ENCODE measurements at places on chromosomes 6 and 20.

- DNase-seq: no peak
Observed at GRCh38 chr20:57056651-57057050, 209.8 kb downstream of the BMP7 start.

DNA sequence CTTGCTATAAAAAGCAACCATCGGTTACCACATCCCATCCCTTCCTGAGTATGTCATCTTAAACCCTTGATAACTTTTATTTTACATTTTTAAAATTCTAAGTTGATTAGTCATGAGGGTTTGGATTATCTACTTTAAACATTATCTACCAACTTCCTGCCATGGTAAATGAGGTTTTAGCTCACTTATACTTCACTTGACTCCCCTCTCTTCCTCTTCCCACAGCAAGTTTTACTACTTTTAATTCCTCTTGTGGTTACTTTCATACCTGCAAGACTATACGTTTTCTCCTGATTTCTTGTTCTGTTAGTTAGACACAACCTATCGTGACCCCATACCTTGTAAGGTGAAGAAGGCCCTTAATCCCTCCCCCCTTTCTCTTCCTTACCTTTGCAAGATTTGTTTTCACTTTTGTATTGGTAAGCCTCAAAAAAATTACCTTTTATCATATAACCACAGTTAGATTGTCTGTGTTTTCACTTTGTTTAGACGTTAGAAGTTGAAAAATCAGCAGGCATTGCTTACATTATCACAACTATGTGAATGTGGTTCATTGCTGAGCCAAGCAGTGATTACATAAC is 60.1 kb upstream of the OGFRL1 start:
- no peak for DNase-seq

DNA sequence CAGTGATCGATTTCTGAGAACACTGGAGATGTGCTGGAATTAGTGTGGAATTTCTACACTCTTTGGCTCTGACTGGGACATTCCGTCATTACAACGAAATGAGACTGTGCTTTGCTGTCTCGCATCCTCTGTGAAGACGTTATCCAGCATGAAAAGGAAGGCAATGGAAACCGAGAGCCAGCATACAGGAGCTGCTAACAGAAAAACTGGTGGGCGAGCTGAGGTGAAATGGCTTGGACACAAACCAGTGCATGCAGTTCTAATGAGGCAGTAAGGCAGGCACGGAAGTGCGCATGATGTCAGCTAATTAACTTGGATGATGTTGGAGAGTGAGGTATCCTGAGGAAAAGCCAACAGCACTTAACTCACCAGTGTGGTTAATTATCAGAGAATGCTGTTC is 202.8 kb upstream of the AGPAT4 start:
- DNase-seq: no peak

GRCh38 chr20:10339609-10340008 is 94.4 kb downstream of the MKKS start:
- DNase-seq: no peak

GRCh38 chr6:101396548-101397173 is 3.2 kb downstream of the GRIK2 start:
- DNase-seq: peak; percentile 61

DNA sequence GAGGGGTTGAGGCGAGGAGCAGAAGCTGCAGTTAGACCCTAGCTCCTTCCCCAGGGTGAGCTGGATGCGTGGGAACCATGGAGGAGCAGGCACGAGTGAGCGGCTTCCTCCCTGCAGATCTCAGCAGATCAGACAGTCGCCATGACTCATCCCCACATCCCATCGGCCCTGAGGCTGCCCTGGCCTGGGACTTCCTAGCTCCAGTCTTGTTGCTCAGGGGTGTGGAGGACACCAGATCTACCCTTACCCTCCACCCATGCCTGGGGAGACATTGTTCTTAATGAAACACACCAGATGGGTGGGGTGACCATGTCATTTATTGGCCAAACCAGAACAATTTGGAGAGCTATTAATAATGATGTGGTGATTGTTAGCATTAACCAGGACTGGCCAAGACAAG is 36.3 kb upstream of the TGM2 start:
- DNase-seq: no peak

DNA sequence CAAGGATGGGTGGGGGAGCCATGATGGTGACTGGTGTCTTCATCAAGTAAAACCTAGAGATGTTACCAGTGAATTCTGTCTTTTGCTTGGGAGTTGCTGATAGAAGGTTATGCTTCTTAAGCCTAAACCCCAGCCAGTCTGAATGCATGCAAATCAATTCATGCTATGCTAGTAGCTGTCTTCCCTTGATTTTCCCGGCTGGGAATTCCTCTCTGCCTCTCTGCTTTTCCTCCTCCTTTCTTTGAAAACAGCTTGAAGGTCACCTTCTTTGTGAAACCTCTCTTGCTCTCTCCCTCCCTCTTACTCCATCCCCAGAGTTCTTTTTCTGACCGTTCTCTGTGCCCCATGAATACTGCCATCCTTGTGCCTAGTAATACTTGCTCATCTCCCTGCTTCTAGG is 58.9 kb downstream of the TMEM200A start:
- no peak for DNase-seq

GRCh38 chr6:37050045-37050853 is 44.8 kb downstream of the FGD2 start:
- DNase-seq: no peak

DNA sequence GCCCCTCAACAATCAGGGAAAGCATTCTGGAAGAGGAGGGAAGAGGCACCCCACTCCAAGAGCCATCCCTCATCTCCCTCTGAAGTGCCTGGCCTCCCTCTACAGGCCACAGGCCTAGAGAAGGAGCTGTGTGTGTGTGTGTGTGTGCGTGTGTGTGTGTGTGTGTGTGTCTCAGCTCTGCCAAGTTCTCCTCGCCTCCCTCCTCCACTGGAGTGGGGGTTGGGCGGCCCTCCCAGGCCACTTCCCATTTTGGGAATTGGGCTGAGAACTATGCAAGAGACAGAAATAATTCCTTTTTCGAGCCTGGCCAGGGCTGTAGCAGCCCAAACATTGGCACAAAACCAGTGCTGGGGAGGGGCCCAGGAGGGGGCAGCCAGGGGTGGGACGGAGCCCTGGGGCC is 35.7 kb downstream of the KCNB1 start:
- DNase-seq: no peak

DNA sequence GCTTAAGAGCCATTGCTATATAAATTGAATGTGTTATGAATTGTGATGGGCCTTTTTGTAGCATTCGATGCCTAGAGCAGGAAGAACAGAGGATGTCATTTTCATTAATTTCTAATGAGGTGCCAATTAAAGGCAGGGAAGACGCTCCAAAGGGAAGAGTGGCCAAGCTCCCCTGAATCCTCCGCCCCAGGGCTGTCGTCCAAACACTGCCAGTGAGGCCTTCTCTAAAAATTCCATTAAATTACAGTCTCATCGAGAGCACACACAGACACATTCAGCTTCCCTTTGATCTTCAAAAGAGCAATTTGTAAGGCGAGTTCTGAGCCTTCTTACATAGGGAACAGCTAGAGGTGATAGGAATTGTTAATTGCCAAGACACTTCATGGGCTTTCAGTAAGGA is 300.0 kb downstream of the ZFAND3 start:
- DNase-seq: no peak

DNA sequence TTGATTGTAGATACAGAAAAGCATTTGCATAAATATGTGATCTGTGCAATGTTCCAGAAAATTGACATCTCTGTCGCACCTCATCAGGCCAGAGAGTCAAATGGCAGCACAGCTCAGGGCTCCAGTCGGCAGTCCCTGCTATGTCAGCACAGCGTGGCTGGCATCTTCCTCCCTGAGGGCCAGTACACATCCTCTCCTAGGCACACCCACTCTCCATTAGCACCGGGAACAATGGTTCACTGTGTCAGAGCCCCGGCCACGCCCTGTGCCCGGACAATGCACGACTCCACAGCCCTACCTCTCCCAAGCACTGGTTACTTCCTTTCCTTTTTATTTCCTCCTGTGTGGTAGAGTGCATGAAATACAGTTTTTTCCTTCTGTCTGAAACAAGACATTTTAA is 114.9 kb downstream of the FOXC1 start:
- peak; percentile 77 for DNase-seq

GRCh38 chr20:14928083-14928482 is 590.7 kb upstream of the FLRT3 start:
- no peak for DNase-seq

DNA sequence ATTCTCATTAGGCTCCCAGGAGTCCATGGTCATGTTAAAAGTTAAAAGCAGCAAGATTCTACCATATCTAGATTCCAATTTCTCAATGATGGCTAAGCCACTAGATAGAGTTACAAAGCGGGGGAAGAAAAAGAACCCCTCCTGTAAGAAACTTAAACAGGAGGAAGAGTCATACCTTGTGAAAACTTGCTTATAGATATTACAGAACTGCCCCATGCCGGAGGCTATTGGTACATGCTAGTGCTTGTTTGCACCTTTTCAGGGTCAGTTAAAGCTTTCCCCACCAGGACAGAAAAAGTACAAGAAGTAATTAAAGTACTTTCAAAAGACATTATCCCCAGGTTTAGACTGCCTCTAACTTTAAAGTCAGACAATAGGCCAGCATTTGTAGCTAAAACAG is 15.5 kb upstream of the GSTA3 start:
- no peak for DNase-seq

DNA sequence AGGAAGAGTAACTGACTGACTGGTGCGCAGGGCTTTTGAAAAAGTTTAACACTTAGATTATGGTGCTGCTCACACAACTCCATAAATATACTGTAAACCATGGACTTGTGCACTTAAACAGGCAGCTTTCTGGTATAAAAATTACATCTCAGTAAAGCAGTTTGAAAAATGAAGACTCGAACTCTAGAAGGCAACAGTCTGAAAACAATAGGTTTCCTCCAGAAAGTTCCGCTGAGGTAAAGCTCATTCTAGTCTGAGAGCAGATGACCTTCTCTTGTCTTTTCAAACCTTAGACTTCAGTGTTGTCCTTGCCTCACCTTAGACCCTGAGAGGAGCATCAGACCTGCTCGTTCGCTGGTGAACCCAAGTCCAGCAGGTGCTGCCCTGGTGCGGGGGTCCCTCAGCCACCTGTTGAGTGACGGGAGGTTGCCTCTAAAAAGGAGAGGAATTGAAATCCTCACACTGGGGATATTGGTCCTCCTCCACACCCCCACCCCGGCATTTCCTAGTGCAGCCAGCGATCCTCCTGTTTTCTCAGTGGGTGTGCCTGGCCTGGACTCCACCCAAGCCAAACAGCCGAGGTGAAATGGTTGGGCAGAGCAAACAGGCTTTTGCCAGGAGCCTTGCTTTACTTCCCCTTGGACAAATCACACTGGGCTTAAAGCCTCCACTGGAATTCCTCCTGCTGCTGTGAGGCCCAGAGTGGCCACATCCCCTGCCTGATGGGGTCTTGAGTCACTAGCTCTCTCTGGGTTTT is 14.7 kb upstream of the PYGB start:
- DNase-seq: peak; percentile 60

- DNase-seq: no peak
Observed at GRCh38 chr6:39688494-39688893, 36.7 kb downstream of the KIF6 start.

- DNase-seq: no peak
Observed at GRCh38 chr20:24698189-24698588, 228.8 kb downstream of the SYNDIG1 start.

DNA sequence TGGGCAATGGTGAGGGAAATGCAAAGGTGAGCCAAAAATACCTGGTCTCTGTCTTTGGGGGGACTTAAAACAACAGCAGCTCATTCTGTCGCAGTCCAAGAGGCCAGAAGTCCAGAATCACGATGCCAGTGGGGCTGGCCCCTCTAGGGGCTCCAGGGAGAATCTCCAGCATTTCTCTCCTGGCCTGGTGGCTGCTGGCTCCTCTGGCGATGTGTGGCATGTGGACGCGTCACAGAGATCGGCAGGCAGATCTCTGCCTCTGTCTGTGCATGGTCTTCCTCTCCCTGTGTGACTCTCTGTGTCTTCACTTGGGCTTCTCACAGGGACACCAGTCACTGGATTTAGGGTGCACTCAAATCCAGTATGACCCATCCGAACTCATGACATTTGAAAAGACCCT is 14.0 kb upstream of the PMEPA1 start:
- no peak for DNase-seq

DNA sequence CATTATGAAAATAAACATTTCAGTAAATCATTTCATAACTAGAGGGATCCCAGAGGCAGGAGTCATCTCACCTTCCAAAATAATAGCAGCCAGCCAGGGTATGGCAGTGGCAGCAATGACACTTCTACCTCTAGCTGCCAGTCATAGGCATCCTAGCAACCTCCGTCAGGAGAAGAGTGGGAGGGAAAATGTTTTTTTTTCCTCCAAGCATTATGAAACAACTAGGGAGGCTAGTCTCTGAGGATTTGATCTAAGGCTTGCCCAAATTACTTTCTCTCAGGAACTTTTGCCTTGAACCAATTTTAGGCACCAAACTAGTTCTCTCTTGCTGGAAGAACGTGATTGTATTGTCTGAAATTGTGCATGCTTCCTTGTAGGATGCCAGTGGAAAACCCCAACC is 208.7 kb upstream of the PREP start:
- DNase-seq: no peak

DNA sequence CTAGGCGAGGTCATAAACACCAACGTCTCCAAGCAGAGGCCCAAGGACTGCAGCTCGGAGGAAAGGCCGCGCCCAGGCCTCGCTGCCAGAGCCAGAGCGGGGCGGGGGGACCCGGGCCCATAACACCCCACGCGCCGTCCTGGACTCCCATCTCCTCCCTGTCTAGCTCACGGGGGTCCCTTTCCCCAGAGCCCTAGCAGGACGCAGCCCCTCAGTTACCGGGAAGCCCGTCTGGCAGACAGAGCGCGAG is 44.9 kb downstream of the MDFI start:
- no peak for DNase-seq

DNA sequence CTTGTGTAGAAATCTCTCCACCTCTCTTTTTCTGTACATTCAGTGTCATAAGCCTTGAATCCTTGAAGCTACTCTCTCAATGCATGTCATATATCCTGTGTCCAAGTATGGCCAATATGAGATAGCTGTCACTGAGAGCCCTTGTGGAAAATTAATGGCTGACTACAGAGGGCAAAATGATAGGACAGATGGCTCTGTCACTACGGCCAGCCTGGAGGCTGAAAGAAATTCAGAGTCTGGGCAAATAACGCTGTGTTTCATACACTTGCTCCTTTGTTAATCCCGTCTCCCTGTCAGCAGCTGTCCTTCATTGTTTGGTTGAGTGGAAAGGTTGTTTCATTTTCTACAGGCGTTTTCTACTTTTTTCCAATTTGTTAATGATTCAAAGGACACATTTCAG is 70.4 kb upstream of the VGLL2 start:
- DNase-seq: no peak

GRCh38 chr6:118370722-118371121 is 177.4 kb upstream of the PLN start:
- DNase-seq: no peak

GRCh38 chr6:167292301-167293087 is 1.4 kb downstream of the UNC93A start:
- DNase-seq: no peak

- DNase-seq: no peak
Observed at GRCh38 chr20:61718361-61719005, 347.2 kb downstream of the TAF4 start.

Data from HAP-1 (cell line).